ENCODE measurements at places on chromosomes 5 and 9.

- no peak for DNase-seq
These were observed 39.4 kb upstream of the MAP1B start for GRCh38 chr5:72067682-72068470.

GRCh38 chr9:82957529-82958379, 105.2 kb downstream of the RASEF start:
- no peak for DNase-seq

DNA sequence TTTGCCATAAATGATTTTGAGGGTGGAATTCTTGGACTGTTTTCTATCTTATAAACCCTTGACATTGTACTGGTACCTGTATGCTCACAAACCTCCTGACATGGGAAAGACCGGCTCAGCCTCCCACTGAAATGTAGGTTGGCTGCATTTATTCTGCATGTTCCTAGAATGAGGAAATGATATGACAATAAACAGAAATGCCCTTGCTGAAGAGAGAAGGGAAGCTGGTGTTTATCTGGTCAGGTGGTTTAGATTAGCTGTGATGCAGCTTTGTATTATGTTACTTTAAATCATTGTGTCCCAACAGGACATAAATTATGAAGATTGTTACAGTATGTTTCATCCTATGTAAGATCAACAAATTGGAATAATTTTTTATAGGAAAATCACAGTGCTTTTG, 23.1 kb upstream of the CATSPER3 start:
- no peak for DNase-seq

DNA sequence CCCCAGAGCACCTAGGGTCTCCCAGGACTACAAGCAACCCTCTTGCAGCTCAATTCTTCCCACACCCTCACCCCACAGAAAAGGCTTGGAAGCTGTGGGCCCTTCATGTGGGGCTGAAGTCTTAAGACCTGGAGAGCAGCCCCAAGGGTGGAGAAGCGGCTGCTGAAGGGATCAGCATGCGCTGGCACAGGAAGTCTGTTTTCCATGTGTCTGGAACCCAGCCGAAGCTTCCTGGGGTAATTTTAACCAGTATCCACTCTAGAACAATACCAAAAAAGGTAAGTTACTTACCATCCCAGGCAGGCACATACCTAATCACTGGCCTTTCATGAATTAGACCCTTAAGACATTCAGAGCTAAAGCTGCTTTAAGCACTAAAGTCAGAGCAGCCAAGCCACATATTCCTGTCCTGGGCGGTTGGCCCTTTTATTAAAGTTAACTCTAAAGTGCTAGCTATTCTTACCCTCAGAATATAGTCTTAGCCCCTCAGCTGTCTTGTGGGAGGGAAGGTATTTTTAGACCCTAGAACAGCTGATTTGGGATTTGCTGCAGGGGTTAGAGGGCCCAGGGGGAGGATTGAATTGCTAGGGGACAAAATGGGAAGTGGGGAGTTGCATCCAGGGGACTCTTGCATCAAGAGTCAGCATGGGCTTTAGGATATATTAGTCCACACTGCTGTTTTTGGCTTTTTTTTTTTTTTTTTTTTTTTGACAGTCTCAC, 6.9 kb downstream of the IL17B start:
- no peak for DNase-seq

GRCh38 chr5:170614720-170615119, 110.9 kb downstream of the KCNIP1 start:
- DNase-seq: no peak

GRCh38 chr5:42927730-42928129, 112.4 kb downstream of the ANXA2R start:
- no peak for DNase-seq

GRCh38 chr5:115419846-115420585, 123.6 kb upstream of the CCDC112 start:
- no peak for DNase-seq

DNA sequence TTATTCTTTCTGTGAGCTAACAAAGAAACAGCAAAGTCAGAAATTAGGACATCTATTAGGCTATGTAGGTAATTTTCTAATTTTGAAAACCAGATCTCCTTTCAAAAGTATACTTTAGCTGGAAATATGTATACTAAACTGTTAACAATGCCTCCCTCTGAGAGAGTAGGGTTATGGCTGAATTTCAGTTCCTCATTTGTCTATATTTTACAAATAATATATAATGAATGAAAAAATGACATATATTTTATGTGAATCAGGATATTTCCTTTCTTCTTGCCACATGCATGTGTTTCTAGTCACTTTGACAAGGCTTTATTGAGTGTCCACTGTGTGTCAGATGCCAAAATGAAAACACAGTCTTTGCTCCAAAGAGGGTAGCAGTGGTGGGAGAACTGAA, 15.4 kb downstream of the HACD4 start:
- DNase-seq: no peak

DNA sequence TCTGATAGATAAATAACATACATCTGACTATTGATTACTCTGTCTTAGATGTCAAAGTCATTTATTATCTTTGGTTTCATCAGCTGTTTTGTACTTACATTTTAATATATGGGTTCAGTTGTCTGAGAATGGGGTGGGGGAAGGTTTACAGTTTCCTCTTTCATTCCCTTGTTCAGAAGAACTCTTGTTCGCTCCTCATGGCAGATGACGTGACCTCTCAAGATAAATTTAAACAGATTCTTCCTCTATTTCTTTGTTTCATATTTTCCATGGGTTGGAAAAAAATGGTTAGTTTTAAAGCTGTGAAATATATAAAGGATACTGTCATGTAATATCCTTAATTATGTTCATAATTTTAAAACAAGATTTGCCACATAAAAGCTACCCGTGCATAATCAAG, 61.4 kb downstream of the TSSK1B start:
- DNase-seq: no peak

DNA sequence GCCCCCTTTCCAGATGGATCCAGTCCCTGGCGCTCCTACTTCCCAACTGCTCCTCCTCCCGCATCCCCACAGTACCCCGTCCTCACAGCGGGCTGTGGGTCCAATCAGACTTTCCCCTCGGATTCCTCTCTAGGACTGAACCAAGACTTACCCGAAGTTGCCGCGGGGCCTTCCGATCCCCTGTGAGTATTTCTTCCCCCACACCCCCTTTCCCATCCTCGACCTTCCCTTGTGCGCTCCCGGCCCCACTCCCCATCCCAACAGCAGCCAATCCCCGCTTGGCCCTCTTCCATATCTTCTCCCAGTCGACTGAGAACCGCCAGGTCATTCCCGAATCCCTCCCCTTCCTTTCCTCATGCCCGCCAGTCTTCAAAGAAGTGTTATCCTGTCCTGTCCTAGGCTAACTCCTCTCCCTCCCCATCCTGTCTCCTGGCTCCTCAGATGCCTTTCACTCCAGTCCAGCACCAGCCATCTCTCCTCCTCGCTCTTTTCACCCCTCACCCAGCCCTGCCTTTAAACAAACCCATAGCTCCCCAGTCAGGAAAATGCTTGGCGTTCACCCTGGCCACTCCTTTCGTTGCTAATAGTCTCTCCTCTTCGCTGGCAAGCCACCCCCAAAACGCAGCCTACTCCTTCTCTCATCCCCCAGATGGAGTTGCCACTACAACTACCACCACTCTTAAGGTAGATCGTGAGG, 646 bp downstream of the SWI5 start:
- no peak for DNase-seq

GRCh38 chr9:4774209-4774608, 18.5 kb upstream of the RCL1 start:
- no peak for DNase-seq

DNA sequence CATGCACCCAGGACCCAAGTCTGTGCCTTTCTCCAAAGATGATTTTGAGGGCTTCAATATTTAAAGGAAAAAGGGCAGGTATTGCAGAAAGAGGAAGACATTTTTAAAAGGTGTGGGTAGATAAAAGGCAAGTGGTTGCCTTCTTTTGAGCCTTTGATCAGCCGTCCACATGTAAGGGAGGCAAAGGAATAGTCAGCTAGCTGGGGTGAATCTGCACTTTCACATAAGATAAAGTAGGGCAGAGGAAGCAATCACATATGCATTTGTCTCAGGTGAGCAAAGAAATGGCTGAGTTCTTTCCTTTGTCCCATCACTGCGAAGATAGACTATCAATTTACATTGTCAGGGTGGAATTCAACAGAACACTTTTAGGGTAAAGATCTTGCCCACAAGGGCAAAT, 19.9 kb downstream of the MGAT1 start:
- DNase-seq: no peak

GRCh38 chr9:133991214-133991921, 756 bp downstream of the VAV2 start:
- DNase-seq: no peak

GRCh38 chr5:158378931-158379330, 520.0 kb upstream of the CLINT1 start:
- DNase-seq: no peak

GRCh38 chr5:118818604-118819003, 169.7 kb downstream of the DTWD2 start:
- DNase-seq: no peak

- DNase-seq: no peak
These were observed 252.4 kb upstream of the IRX1 start for GRCh38 chr5:3343211-3343610.

GRCh38 chr5:79318935-79319614, 83.1 kb downstream of the JMY start:
- DNase-seq: no peak

DNA sequence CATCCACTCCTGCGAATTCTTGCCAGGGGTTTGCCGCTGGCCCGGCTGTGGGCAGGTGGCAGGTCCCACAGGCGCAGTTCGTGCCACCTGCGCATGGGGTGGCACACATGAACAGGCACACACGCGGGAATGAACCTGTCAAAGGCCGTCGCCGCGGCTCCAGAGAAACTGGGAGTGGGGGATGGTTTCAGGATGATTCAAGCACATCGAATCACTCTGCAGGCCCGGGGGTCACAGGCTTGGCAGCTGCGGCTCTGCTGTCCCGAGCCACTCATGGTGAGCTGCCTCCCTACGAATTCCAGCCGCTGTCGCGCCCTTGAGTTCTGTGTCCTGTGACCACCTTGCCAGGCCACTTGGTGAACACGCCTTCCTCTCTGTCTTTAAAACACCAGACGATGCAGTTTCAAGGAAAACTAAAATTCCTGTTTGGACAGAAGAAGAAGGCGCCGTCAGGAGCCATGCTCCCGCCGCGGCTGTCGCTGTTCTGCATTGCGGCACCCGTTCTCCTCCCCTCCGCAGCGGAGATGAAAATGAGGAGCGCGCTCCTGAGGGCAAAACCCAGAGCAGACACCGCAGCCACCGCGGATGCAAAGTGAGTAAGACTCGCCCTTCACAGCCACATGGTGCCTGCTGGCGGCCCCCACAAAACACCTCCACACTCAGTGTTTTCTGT, 15.4 kb upstream of the EXOC3 start:
- no peak for DNase-seq

GRCh38 chr5:96660971-96661854, 963 bp upstream of the CAST start:
- peak; percentile 22 for DNase-seq

DNA sequence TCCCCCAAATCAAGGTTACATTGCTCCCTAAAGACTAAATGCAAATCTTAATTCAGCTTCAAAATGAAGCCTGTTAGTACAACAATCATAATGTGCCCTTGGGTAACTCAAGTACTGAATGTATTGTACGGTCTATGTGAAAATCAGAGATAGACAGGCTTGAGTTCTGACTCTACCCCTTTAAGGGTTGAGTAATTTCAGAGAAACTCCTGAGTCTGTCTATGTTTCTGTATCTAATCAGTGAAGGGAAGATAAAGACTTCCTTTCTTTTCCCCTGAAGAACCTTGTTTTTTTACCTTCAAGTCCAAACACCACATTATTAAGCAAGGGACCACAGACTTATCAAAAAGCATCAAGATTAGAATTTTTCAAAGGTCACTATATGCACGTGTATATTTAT, 108.2 kb downstream of the MPDZ start:
- no peak for DNase-seq

DNA sequence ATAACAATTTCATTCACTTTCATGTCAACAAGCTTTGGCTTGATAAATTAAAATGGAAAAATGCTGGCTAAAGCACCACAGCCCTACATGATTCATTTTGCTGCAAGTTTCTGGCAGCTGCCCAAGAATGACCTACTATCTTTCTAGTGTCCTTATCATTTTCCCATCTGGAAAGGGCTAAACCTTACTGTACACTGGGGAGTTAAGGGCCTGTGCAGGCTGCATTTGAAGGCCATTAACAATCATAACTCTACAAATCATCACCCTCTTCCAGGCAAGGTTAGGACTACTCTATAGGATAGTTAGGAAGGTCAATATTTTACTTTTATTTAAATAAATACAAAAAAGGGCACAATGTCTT, 579.7 kb upstream of the ZNF608 start:
- DNase-seq: no peak

DNA sequence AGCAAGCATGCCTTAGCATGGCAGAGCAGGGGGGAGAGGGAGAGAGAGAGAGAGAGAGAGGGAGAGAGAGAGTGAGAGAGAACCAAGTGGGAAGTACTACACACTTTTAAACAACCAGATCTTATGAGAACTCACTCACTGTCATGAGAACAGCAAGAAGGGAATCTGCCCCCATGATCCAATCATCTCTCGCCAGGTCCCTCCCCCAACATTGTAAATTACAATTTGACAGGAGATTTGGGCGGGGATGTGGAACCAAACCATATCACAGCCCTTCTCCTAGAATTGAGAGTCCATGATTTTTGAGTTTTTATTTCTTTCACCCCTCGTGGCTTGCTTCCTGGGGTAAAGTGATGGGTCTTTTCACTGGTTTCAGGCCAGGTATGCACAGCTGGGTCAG, 98.8 kb downstream of the DOCK2 start:
- no peak for DNase-seq

GRCh38 chr5:163947848-163948666, 442.6 kb downstream of the MAT2B start:
- DNase-seq: no peak

- no peak for DNase-seq
These were observed 109.1 kb downstream of the EGFLAM start for GRCh38 chr5:38367410-38367809.

DNA sequence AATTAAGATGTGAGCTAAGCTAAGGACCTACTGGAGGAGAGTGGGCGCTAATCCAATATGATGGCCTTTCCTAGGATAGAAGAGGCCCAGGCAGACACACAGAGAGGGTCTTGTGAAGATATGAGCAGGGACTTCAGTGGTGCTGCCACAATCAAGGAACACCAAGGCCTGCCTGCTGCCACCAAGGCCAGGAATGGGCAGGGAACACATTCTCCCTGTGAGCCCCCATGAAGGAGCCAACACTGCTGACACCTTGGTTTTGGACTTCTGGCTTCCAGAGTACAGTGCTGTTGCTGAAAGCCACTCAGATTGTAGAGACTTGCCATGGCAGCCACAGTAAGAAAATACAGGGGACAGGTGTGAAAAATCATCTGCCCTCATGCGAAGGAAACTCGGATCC, 73.1 kb upstream of the IRX1 start:
- DNase-seq: no peak

- no peak for DNase-seq
These were observed 195.7 kb downstream of the NR3C1 start for GRCh38 chr5:143207563-143208364.

- DNase-seq: no peak
These were observed 171.7 kb downstream of the CACNA1B start for GRCh38 chr9:138049085-138049778.

DNA sequence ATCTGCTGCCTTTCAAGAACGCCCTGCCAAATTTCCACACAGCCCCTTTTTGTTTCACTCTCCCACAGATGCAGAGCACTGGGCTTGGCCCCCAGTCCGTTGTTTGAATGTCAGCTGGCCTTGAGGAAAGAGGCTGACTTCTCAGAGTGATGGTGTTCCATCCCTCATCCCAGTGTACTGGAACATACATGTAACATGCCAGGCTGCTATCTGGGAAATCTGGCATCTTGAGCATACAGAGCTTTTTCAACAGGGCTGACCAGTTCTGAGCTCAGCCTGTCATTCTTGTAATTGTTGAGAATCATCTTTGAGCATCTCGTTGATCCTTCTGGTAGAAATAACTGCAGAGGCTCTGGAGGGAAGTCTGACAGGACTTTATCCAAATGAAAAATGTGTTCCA, 2.8 kb downstream of the GALNT10 start:
- DNase-seq: no peak
